Anterior cingulate cortex (tissue), 58 donors: ENCODE measurements at places on chromosomes 2 and 18.

- no peak for DNase-seq
Measured at GRCh38 chr2:135740206-135740605, 1.4 kb upstream of the UBXN4 start.

GRCh38 chr2:97730245-97730644 lies 16.9 kb downstream of the ZAP70 start:
- no peak for DNase-seq

GRCh38 chr2:13681936-13682335 lies 950.6 kb upstream of the LRATD1 start:
- no peak for DNase-seq

- DNase-seq, result no peak
Measured at GRCh38 chr18:25862881-25863600, 227.4 kb downstream of the SS18 start.

DNA sequence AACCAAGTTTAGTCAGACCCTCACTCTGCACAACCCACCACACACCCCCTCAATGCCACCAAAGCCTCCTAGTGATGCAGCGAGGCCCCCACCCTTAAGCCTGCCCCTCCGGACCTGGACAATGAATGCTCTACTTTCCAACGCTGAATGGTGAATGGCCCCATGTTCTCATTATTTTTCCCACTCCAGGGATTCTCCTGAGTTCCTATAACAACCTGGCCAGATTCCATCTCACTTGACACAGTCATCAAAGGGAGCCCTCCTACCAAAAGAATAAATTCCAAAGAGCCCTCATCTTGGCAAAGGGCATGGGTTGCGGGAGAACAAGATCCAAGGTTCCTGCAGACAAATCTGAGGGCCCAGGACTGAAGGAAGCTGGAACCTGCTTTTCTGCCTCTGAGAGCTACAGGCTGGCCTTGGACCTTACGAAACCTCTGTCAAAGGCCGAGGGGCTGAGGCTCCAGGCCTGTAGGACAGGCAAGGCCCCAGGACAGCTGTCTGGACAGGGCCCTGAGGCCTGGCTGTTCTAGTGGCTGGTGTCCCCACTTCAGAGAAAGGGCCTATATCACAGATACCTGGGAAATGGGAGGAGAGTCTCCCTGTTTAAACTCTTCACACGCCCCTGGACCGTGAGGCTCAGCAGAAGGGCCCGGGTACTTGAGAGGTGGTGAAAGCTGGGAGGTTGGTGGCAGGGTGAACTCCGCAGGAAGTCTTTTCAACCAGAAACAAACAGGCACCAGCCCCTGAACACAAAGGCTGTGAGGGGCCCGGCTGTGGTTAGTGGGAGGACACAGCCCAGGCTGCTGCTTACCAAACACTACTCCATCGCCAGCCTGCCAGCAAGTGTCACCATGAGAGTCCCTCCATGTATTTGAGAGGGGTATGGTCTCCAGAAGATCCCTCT lies 27.3 kb downstream of the SFXN5 start:
- no peak for DNase-seq

- no peak for DNase-seq
Measured at GRCh38 chr2:223523551-223524001, 78.6 kb downstream of the SCG2 start.

DNA sequence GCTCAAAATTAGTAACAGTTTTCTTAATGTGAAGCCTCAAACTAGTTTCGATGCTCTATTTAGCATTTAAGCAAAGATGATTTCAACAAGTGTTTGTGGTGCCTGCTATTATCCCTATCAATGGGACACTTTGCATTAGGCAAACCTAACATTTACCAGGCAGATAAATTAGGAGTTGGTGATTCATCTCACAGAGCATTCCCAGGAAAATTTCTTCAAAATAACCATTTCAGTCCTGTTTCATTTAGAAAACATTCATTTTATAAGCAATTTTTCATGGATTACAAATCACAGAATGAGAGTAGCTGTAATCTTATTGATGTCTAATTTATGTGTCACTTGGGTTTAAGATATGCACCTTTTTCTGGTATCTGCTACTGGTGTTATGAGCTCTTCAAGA lies 62.7 kb downstream of the CLHC1 start:
- no peak for DNase-seq

DNA sequence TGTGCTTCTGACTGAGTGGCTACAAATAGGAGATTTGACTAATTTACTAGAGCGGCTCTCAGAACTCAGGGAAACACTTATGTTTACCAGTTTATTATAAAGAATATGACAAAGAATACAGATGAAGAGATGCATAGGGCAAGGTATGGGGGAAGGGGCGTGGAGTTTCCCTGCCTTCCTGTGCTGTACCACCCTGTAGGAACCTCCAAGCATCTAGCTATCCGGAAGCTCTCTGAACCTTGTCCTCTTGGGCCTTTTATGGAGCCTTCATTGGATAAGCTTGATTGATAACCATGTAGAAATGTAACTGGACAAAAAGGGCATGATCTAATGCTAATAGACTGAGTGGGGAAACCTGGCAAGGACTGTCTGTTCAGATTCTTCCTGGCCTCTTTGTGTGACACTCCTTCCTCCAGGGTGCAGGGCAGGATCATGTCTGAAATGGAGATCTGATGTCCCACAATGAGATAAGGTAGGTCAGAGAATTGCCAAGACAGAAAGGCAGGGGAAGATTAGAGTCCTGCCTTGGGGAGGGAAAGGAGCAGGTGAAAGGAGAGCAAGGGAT lies 101.8 kb upstream of the NPAS2 start:
- no peak for DNase-seq

DNA sequence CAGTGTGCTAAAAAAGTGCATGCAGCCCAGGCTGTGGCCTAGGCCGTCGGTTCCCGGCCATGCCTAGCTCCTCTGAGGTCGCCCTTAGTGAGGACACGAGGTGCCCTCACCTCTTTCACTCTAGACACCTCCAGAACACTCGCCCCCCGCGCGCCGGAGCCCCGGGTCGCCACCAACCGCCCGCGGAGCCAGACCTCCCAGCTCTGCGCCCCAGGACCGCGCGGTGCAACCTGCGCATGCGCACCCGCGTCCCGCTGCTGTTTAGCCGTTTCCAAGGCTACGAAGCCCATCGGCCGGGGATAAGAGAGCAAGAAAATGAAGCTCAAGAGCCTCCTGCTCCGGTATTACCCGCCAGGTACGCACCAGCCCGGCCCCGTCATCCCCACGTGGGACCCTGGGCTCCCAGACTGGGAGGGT lies at the start of gene DAW1:
Gene DAW1 (plus strand): TSS at position 257 of the 417 bp plus-strand sequence. CDS start 59 bp downstream, at position 316.
- DNase-seq, result peak; percentile 14

GRCh38 chr18:13444430-13445240 lies 226.1 kb downstream of the LDLRAD4 start:
- DNase-seq, result no peak

- no peak for DNase-seq
Measured at GRCh38 chr18:3184275-3184963, 35.3 kb downstream of the MYOM1 start.

DNA sequence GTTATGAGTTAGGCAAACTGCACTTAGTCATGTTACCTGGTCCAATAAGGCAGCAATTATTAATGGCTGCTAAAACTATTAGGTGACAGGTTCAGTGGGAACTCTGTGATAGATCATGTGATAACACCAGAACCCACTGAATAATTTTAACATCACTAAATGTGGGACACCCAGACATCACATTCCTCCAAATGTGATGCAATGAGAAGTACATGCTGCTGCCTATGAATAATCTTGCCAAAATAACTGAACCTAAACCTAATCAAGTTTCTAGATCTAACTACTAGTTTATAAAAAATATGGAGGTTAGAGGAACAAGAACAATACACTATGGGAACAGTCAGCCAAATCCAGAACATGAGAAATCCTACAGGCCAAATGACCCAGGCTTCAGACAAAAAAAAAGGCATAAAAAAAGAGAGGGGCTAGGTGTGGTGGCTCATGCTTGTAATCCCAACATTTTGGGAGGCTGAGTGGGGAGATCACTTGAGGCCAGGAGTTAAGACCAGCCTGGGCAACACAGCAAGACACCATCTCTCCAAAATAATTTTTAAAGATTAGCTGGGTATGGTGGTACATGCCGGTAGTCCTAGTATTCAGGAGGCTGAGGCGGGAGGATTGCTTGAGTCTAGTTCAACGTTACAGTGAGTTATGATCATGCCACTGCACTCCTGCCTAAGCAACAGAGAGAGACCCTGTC lies 7.0 kb upstream of the ACTR2 start:
- DNase-seq, result no peak

- DNase-seq, result no peak
Measured at GRCh38 chr2:220198896-220199295, 571.5 kb downstream of the SLC4A3 start.

- no peak for DNase-seq
Measured at GRCh38 chr2:155679647-155680046, 652.9 kb downstream of the NR4A2 start.

- no peak for DNase-seq
Measured at GRCh38 chr2:179467111-179467510, 202.5 kb upstream of the SESTD1 start.

DNA sequence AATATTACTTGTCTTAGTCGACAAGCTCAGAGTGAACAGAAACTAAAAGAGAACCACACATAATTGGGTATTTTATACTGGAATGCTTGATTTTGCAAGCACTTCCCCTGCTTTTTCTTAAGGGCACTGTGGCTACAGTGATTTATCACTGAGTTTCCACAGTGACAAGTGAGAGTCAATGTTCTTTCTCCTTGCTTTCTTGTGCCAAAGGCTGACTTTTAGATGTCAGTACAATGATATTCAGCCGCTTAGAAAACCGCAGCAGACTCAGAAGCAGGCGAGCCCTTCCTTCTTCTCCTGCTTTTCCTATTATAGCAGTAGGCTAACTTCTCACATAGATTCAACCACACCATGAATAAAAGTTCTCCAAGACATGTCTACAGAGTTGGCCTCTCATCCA lies 1603.6 kb upstream of the NXPH2 start:
- DNase-seq, result no peak

GRCh38 chr18:355678-356077 lies 87.8 kb upstream of the THOC1 start:
- no peak for DNase-seq

GRCh38 chr2:120995656-120996190 lies 260.1 kb downstream of the GLI2 start:
- DNase-seq, result no peak

DNA sequence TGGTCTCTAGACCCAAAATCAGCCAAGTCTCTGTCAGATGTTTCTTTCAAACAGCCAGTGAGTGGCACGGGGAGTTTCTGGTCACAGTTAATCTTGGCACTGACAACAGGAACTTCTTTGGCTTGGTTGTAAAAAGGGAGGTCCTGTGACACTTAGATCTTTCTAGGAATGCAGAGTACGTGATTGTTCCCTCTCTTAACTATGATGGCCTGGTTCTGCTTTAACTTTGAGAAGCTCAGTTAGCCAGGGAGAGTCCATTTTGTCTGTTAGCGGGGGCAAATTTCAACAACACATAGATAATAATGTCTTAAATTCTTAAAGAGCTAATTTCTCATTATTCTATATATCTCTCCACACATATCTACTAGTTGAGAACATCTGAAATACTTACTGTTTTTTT lies 344.5 kb upstream of the LRRTM4 start:
- DNase-seq, result no peak

DNA sequence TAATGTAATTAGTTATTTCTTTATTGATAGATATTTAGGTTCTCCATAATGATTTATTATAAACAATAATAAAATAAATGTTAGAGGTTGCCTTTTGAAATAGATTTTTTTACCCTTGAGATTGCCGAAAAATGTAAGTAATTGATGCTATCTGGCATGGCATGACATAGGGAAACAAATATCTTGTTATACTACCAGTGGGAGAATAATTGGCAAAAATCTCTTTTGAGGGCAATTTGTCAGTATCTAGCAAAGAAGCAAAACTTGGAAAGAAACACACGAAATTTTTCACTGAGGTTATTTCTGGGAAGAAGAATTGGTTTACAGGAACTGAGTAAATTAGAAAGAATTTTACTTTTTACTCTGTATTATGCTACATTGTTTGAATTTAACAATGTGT lies 547.2 kb upstream of the SETBP1 start:
- no peak for DNase-seq

DNA sequence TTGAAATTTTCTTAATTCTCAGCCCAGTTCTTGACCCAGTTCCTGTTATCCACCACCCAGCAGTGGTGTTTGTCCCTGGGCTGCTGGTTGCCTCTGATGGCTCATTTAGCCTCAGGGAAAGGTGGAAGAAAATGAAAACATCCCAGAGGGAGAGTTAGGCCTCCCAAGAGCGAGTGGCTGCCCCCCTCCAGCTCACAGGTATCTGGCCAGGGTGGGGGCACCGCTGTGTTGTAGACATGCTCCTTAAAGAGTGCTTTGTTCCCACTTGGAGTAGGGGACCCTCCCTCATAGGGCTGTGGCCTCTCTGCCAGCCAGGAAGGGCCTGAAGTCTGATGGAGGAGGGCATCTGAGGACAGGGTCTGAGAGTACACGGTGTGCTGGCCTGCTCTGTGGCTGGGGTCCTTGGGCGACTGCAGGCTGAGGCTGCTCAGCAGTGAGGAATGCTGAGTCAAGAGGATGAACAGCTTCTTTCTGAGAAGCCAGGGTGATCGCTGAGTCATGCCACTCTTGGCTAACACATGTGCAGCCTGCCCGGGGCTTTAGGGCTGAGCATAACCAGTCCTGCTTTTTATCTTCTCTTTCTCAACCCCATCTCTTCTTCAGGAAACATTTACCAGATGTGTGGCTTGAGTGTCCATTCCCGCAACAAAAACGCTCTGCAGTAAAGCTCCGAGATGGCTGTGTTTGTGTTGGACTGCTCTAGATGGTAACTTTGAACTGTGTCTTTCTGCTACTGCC lies 72.3 kb downstream of the IL1R2 start:
- no peak for DNase-seq

GRCh38 chr18:32237049-32237448 lies 47.2 kb downstream of the MEP1B start:
- DNase-seq, result no peak

- no peak for DNase-seq
Measured at GRCh38 chr18:63410792-63411191, 11.5 kb downstream of the VPS4B start.

GRCh38 chr18:74146756-74147155 lies 878 bp downstream of the FBXO15 start:
- DNase-seq, result no peak

GRCh38 chr18:41391616-41392595 lies 563.1 kb upstream of the PIK3C3 start:
- peak; percentile 20 for DNase-seq

- no peak for DNase-seq
Measured at GRCh38 chr18:9911226-9911625, 2.6 kb upstream of the VAPA start.

- no peak for DNase-seq
Measured at GRCh38 chr2:10030311-10030736, 13.0 kb upstream of the KLF11 start.

DNA sequence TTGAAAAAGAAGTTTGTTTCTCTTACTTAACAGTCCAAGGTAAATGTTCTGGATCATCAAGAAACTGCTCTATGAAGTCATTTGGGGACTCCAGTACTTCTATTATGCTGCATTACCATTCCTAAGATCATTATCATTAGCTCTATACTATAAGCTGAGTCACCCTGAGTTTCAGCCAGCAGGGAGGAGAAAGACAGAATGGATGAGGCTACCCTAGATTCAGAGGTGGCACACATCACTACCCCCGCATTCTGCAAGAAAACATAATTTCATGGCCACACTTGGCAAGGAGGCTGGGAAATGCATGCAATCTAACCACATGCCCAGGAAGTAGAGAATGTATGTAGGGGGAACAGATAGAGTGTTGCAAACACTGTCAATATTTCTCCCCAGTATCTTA lies 16.6 kb upstream of the LNPK start:
- DNase-seq, result no peak

GRCh38 chr2:222778400-222778799 lies 82.4 kb upstream of the ACSL3 start:
- DNase-seq, result no peak

- no peak for DNase-seq
Measured at GRCh38 chr2:195508139-195508455, 148.9 kb upstream of the SLC39A10 start.

GRCh38 chr2:65710779-65711295 lies 278.4 kb upstream of the SPRED2 start:
- DNase-seq, result no peak
